ENCODE measurements at places on chromosomes 3 and 15. TPM values are rescaled to one million over a fixed set of nuclear protein-coding genes. Genes with fewer than 3 reads are reported as not detected.

The AGTR1 gene
- not detected for total RNA-seq

The P2RY1 gene
- 0.22 TPM for total RNA-seq

The ISLR2 gene
- not detected for total RNA-seq

The RTP3 gene
- total RNA-seq, result not detected

The VGLL3 gene
- 0.14 TPM for total RNA-seq

The CTXN2 gene
- total RNA-seq, result not detected

DNA sequence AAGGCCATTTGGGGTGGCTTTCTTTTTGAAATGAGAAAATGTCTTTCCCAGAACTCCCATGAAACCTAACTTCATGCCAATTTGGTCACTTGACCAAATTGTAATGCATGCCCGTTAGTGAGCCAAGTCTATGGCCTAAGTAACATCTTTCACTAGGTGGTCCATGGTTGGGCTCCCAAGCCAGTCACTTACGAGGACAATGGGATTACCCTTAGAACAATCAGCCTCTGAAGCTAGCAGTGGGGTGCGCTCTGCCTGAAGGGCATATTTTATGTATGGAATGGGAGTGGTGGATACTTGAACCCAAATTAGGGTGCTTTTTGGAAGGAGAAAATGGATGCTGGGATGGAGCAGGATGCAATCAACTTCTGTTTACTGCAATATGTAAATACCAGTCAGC, 127.4 kb upstream of the GOLIM4 start:
- no peak for DNase-seq

GRCh38 chr3:128427175-128427857, 39.4 kb downstream of the DNAJB8 start:
- no peak for DNase-seq

DNA sequence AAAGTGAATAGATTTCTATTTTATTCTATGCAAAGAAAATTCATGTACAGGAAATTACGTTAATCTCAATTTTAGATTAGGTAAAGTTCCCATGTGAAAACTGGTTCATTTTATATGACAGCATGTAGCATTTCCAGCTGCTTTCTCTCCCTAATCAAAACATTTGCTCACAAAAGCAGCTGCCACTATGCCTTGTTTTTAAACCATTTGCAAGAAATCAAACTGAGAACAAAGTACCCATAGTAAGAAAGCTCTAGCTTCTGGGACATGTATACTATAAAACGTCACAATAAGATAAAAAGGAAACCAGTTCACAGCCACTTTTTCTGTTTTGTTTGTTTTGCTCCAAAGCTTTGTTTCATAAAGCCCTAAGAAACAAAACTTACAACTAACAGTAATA, 5.0 kb upstream of the CRYBG3 start:
- no peak for DNase-seq

- no peak for DNase-seq
Observed at GRCh38 chr15:47998619-47999019, 122.2 kb upstream of the SLC24A5 start.

GRCh38 chr3:11818033-11818432, 28.7 kb downstream of the TAMM41 start:
- no peak for DNase-seq

DNA sequence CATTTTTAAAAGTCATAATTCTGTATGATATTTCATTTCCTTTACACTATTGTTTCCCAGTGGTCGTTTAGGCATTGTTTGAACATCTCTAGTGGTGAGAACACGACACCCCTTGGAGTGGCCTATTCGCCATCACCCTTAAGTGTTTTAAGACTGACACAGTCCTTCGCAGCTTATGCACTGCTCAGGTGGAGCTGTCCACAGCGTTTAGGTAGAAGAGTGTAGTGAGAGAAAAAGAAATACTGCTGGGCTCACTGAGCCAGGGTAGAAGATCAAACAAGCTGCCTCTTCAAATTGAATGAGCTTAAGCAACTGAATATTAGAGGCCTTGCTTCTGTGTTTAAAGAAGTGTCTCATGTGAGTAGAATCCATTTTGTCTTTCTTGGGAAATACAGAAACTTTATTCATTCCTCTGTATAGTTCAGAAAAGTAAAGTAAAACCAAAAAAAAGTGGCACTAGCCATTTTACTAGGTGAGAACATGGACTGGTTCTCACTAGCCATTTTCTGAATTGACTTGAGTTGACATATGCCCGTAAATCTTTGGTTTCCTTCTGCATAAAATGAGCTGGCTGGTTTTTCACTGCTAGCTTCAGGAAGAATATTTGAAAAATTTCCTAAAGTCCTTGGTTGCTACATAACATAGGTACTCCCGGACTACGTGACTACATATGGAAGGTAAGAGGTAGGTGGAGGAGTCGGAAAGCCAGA, 155.9 kb downstream of the P3H2 start:
- no peak for DNase-seq

DNA sequence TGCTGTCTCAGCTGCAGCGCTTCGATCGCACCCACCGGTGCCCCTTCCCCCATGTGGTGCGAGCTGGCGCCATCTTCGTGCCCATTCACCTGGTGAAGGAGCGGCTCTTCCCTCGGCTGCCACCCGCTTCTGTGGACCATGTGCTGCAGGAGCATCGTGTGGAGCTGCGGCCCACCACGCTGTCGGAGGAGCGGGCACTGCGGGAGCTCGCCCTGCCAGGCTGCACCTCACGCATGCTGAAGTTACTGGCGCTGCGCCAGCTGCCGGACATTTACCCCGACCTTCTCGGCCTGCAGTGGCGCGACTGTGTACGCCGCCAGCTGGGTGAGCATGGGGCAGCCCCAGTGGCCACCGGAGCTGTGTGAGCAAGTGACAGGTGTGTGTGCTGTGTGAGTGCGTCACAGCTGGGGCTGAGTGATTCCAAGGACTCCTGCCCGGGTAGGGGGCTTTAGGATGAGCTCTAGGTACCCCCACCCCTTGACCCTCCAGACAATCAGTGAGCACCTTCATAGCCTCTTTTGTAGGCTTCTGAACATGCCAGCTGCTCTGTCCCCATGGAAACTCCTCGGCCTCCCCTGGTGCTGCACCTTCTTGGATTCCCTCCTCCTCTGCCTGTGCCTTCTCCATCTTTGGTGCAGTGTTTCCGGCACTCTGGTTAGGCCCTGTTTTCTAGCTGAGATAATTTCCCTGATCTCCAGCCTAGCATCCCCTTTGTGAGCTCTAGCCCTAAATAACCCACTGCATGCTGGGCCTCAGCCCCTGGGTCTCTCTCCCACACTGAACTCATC, 7.0 kb downstream of the C15orf39 start:
- DNase-seq, result no peak

DNA sequence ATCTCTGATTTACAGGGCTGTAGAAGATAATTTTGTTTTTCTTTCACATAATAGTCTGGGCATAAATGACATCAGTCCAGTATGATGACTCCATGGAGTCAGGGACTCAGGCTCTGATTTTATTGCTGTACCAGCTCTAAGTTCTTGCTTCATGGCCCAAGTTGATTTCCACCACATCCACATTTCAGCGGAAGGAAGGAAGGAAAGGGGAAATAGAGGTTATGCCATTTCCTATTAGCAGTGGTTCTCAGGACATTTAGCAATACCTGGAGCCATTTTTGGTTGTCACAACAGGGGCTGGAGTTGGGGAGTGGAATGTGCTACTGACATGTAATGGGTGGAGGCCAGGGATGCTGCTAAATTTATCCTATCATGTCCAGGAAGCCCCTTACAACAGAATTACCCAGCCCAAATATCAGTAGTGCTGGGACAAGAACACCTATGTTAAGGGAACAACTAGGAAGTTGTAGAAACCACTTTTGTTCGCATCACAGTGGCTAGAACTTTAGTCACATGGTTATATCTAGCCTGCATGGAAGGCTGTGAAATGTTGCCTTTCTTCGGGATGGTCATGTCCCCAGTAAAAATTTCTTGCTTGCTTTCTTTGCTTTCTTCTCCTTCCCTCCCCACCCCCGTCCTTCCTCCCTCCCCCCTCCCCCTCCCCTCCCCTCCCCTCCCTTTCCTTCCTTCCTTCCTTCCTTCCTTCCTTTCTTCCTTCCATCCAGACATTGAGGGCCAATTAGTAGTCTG, 42.1 kb downstream of the OXSR1 start:
- DNase-seq, result no peak

- no peak for DNase-seq
Observed at GRCh38 chr3:153688301-153689120, 432.7 kb upstream of the ARHGEF26 start.

GRCh38 chr15:101004500-101004899, 85.3 kb downstream of the LRRK1 start:
- DNase-seq, result no peak

GRCh38 chr3:151964743-151965142, 91.3 kb downstream of the SUCNR1 start:
- DNase-seq, result no peak

DNA sequence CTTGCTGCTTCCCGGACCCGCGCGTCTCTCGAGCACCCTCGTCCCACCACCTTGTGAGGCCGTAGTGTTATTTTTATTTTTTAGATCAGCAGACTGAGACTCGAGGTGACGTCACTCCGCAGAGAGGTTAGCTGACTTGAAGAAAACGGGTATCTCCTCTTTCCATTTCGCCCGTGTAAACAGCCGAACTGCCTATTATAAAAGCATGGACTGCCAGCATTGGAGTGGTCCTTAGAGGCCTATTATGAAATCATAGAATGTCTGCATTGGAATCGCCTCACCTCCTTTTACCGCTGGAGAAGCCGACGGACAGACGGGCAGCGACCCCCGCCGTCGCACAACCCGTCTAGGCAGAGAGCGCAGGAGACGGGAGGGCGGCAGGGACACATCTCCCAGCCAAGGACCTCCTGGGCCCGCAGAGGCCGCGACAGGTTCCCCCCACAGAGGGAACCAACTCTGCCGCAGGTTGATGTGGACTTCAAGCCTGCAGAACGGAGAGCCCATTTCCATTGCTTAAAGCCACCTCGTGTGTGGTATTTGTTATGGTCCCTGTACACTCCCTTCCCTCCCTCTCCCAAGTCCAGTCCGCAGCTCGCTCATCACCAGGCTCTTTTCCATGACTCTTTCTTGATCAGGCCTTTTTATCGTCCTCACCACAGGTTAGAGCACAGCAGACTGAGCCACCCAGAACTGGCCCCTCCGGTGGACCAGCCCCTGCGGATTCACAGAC, 540 bp upstream of the PPP1R2 start:
- DNase-seq, result no peak

- DNase-seq, result no peak
Observed at GRCh38 chr3:36688815-36689214, 75.5 kb downstream of the DCLK3 start.

DNA sequence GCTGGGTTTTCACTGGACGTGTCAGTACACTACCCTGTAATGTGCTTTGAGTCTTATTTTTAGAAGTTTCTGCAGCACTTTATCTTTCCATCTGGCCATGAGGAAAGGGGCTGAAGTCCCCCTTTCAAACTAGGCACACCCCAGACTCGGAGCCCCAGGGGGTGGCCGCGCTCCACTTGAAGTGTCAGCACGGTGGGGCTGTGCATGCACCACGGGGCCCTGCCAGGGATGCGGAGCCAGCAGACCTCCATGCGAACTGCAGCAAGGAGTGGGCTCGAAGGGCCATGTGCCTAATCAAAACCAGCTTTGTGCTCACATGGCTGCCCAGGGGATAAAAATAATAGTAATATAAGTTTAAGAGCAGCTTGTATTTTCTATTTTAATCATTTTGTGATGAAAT, 100.9 kb upstream of the HACD2 start:
- no peak for DNase-seq

- DNase-seq, result no peak
Observed at GRCh38 chr3:153043729-153044328, 118.2 kb upstream of the RAP2B start.

- DNase-seq, result peak; percentile 50
Observed at GRCh38 chr3:44554626-44555592, at the start of gene ZKSCAN7. TSS of gene ZKSCAN7 (plus strand) at chr3:44555193. CDS start at chr3:44557048, 1,855 bp downstream.

GRCh38 chr3:186932281-186933181, 2.2 kb downstream of the ST6GAL1 start:
- DNase-seq, result no peak

- peak; percentile 25 for DNase-seq
Observed at GRCh38 chr3:14791343-14791945, 27.3 kb upstream of the FGD5 start.

DNA sequence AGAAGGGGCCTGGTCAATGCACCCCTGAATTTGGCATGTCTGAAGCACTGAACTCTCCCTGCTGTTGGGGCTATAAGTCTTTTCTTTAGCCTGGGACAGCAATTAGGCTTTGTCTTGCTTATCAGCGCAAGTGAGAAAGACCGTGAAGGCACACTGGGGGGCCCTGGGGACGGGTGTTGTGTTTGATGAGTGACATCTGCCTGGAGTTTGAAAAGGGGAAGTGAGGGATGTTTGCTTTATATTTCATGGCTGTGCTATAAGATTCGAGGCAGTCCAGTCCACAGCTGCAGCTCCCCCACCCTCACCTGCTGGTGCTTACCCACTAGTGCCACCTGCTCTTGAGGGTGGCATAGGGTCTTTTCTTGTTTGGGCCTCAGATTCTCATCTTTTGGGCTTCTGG, 44.8 kb downstream of the CEMIP start:
- no peak for DNase-seq

DNA sequence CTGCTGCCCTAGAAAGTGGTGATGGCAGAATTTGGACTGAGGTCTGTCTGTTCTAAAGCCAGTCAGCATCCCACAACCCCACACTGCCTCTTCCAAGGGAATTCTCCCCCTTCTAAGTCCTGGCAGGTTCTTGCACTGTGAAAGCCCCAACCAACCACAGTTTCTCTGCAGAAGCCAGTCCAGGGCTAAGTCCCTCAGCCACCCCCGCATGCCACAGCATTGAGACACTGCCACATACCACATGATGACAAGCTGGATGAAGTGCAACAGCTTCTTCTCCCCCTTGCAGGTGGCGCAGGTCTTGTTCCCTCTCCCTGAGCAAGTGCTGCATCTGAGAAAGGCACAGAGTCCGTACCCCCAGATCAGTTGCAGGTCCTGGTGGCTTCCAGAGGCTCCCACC, 18.6 kb downstream of the SSUH2 start:
- DNase-seq, result no peak

GRCh38 chr3:112873632-112874031, 27.0 kb upstream of the CD200R1L start:
- DNase-seq, result no peak

DNA sequence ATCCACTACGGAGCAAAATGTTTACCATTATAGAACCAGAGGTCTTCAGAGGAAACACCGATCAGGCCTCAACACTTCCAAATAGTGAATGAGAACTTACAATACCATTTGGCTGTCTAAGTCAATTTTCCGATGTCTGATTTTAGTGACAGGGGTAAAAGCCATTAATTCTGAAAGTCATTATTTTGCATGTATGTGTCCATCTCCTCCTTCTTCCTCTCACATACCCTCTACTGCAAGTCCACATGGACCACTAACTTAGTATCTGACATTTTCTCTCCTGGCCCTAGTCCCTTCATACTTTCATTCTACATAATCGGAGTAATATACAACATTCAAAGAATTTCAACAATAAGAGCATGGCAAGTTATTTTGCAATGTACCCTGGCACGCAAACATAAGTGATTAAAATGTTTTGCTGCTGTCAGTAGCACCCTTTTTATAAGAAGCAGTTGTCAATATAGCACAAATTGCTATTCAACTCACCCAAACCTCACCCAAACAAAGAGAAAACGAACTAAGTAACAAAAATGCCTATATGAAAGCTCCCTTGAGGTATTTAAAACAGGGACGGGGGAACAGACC, 1.9 kb downstream of the TOP2B start:
- no peak for DNase-seq

Data from activated T-cell treated with anti-CD3 and anti-CD28 coated beads, Interleukin-2, amount 50 U/mL, for 4 hours (primary cell).